Esophagus muscularis mucosa (tissue), 4 donors: ENCODE measurements at places on chromosomes 7 and 10. TPM values are rescaled to one million over a fixed set of nuclear protein-coding genes. Genes with fewer than 3 reads are reported as not detected.

HMX3 gene
- total RNA-seq, result not detected

ACSL5 gene
- 6.2 TPM for total RNA-seq

PRLHR gene
- 3.0 TPM for total RNA-seq

MRLN gene
- total RNA-seq, result not detected

PNLIPRP1 gene
- total RNA-seq, result not detected

PLEKHS1 gene
- not detected for total RNA-seq

SHTN1 gene
- 3.5 TPM for total RNA-seq

UPK3BL1 gene
- 16.1 TPM for total RNA-seq

SGCE gene
- 79.5 TPM for total RNA-seq

SLC18A3 gene
- total RNA-seq, result 0.42 TPM

ZNF239 gene
- total RNA-seq, result 4.9 TPM

FAM180A gene
- total RNA-seq, result 9.4 TPM

- no peak for DNase-seq
Observed at GRCh38 chr10:79336739-79337138, 10.5 kb upstream of the PPIF start.

- no peak for DNase-seq
Observed at GRCh38 chr10:108852211-108852610, 1071.1 kb downstream of the XPNPEP1 start.

DNA sequence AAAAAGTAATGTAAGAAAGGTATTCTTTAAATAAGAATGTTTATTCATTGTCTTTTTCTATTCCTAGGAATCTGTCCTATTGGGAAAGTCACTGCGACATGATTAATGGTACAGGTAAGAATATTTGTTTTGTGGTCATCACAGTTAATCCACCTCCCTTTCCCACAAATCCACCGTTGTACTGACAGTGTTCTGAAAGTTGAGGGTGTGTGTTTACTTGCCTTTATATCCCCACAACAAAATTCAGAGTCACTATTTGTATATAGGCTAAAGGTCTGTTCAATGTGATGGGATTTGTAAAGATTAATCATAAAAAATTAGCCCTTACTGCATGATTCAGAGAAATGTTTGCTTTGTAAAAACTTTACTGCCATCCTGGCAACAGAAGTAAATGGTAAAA is 27.9 kb downstream of the CD36 start:
- no peak for DNase-seq

DNA sequence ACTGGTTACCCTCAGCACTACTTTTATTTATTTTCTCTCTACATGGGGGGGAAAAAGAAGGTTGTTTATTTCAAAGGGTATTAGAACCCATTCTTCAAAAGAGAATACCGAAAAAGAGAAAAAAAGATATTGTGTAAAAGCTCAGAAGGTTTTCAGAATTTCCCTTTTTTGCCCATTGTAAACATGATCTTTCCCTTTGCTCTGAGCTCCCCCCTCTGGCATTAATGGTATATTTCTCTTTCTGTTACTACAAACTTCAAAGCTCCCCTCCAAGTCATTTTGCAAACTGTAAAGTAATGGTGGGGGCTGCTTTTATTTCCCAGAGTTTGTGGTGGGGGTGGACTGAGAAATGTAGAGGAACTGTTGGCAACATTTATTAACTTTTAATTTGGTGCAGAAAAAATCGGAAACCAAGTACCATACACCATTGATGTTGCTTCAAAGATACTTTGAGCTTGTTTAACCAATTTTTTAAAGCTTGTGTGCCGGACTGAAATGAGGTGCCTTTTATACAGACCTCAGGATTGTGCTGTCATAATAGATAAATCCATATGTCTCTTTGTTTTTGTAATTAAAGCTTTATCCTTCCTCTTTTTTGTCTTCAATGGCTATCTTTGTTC is 181.5 kb downstream of the EXOC4 start:
- no peak for DNase-seq

DNA sequence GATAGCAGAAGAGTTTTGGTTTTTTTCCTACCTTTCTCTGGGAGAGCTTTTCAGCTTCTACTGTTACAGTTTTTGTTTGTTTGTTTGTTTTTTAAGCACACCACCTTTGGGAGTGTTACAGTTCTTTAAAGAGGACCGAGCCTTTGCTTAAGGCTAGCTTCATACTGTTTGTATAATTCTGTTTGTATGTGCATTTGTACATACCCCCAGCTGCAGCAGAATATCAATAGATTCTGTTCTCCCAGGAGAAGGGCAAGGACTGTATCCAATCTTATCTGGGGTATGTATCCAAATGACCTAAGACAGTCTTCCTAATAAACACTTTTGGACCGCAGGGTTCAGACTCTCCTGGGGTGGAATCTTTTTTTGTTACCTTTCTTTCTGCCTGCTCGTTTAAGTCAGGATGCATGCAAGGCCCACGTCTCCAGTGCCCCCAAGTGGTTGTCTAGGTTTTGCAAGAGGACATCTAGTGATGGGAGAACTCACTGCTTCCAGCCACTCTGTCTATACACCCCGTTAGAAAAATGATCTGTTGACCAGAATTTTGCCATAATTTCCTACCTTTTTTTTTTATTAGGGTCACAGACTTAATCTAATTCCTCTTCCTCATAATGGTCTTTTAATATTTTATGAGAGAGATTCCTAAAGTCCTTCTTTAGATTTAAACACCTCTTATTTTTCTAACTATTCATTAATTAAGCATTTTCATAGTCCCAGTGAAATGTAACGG is 23.9 kb downstream of the NRF1 start:
- DNase-seq, result no peak

DNA sequence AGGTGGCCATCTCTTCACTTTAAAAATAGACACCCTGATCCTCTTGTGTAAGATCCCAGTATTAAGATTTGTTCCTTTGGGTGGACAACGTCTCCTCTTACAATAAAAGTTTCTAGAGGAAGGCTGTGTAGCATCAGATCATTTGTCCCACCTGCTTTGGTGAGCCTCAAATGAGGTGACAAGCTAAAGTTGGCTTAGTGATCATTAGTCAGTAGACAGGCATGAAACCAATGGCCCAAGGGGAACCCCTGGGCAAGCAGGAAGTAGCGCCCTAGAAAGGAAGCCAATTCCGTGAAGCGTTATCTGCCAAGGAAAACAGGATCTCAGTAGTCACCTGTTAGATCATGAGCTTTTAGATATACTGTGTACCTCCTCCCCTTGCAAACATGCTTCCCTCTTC is 66.8 kb downstream of the PCGF5 start:
- no peak for DNase-seq

- no peak for DNase-seq
Observed at GRCh38 chr7:152399344-152399743, 36.5 kb downstream of the KMT2C start.

GRCh38 chr7:6237011-6237410 is 35.4 kb downstream of the CYTH3 start:
- DNase-seq, result no peak

DNA sequence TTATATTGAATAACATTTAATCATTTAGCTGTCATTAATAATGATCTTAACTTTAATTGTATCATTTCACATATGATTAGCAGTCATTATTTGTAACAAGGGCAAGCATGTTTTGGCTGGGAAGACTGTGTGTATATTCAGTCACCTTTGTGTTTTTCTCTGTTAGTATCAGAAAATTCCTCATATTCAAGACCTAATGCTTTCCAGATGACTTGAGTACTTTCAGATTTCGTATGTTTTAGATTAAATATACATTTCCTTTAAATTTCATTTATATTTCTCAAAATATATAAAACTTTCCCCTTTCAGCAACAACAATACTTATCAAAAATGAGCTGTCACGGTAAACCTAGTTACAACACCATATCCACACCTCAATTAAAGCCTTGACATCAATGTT is 6.3 kb upstream of the CACNA2D1 start:
- DNase-seq, result no peak

DNA sequence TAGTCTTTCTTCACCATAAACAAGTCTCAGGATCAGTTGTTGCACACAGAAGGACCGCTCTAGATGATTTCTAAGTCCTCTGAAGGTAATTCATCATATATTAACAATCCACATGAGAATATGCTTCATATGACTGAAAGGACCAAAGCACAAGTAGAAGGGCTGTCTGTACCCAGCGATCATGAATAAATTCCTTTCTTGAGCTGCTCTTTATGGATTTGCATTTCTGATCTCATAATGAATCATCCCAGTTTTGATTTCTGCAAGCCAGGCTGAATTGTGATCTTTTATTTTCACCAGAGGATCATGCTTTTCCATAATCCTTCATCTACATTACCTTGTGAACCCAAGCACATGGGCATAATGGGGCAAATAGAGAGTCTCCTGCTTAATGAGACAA is 675.6 kb downstream of the MAGI2 start:
- no peak for DNase-seq

GRCh38 chr7:47332681-47333553 is 249.0 kb downstream of the TNS3 start:
- DNase-seq, result no peak

GRCh38 chr7:74466196-74466813 is 12.6 kb downstream of the GTF2IRD1 start:
- no peak for DNase-seq

DNA sequence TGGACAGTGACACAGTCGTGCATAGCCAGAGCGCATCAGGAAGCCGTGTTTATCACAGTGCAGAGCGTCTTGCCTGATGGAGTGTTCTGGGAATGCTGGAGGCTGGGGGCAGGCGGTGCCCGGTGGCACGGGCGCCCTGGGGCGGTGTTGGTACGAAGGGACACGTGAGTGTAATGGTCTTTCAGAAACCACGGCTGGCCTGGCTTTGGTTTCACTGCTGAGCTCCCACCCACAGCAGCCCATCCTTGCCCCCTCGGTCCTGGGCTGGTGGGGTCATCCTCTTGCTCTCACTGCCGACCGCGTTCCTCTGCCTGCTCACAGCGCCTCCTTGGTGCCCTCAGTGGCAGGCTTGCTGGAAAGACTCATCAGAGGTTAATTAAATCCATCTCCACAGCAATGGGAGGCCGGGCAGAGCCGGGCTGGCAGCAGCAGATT is 50.6 kb downstream of the NKX6-2 start:
- no peak for DNase-seq

GRCh38 chr7:2172311-2173188 is 60.2 kb downstream of the MAD1L1 start:
- no peak for DNase-seq

DNA sequence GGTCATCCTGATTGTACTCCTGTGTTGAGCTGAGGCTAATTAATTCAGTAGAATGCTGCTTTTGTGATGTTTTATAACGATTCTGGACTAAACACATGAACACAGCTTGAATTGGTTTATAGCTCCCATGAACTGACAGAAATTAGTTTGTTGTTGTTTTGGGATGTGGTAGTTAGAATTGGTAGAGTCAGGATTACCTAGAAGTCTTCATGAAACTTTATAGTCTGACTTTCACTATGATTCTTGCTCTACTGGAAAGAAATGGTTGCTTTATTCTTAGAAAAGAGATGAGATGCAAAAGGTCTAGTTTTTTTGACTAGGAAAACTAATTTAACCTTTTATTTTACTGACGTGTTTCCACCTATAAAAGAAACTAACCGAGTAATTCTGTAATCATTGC is 23.4 kb upstream of the TRUB1 start:
- DNase-seq, result no peak

DNA sequence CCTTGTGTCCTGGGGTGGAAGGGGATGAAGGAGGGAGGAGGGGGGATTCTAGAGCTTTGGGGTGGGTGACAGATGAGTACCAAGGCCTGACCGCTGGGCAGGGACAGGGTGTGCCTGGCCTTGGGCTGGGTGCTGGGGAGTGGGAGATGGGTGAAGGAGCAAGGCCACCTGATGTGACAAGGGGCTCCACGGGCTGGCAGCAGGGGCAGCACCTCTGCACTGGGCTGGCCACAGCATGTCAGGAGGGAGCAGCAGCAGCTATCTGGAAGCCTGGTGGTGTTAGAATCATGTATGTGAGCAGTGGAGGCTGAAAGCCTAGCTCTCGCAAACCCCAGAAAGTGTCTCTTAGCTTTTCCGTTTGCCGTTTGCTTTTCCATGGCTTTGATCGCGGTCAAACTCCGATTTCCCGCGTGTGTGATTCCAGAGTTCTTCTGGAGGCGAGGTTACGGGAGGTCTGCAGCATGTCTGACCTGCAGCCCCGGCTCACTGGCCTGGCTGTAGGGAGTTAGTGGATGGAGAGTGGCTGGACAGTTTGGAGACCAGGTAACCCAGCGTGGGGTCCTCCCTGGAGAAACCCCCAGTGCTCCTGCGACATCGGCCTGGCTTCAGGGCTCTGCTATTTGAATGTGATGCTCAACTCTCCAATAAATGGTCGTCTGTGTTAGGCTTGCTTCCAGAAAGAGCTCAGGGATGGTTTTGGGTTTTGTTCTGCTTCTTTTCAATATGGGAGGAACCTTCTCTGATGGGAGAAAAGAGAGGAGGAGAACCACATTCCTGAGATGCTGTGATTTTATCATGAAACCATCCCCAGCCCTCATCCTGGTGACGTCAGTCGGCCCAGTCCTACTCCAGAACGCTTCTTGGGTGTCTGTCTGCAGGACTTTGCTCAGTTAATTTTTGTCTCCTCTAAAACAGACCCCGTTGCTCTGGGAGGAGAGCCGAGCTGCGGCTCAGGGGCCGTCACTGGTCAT is 105.5 kb downstream of the CUX1 start:
- no peak for DNase-seq

GRCh38 chr10:63563623-63564022 is 42.4 kb downstream of the REEP3 start:
- no peak for DNase-seq

DNA sequence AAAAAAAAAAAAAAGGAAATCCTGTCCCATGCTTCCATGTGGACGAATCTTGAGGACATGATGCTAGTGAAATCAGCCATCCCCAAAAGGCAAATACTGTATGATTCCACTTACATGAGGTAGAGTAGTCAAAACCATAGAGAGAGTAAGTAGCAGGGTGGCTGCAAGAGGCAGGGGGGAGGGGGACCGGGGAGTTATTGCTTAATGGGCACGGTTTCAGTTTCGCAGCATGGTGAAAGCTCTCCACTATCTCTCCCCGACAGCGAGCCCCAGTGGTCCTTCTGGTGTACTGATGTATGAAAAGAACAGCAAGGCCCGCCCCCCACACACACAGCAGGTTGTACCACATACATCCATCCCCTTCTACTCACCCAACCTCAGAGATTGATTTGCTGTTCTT is 32.8 kb downstream of the NOD1 start:
- DNase-seq, result no peak

GRCh38 chr10:104274762-104275721 is 6.1 kb downstream of the GSTO2 start:
- no peak for DNase-seq

DNA sequence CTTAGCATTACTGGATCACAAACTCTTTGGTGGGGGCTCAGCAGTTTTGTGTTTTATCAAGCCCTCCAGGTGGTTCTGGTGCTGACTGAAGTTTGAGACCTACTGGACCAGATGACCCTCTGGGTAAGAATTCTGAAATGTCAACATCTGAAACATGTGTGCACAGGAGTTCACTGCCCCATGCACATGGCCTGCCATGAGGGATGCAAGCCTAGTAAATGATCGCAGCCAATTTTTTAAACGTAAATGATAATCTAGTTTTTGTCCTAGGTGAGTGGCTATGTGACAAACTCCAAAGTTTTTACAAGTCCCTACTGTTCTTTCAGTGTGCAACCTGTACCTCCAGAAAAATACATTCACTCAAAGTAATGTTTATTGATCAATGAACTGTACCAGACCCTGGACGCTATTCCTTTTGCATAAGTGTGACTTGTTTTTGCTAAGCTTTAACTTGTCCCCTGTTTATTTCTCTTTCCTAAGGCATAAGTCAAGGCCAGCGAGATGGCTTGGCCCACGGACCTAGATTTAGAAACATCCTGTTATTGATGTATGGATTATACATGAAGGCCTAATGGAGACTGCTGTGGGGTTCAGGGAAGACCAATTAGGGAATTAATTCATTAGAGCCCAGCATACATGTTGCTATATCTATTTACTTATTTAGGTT is 531.1 kb downstream of the LRMDA start:
- DNase-seq, result no peak

- no peak for DNase-seq
Observed at GRCh38 chr7:2148189-2148588, 84.6 kb downstream of the MAD1L1 start.
